Activated CD4-positive, alpha-beta memory T cell treated with anti-CD3 and anti-CD28 coated beads, Interleukin-2, amount 10 ng/mL, durations not matched to agents 7 days and 5 days (primary cell): ENCODE measurements at places on chromosomes 3 and 15. TPM values are rescaled to one million over a fixed set of nuclear protein-coding genes. Genes with fewer than 3 reads are reported as not detected.

The SERINC4 gene
- 0.15 TPM for total RNA-seq

- H3K4me1 ChIP-seq, result no peaks in the 10 kb centered on the region
- no peak overlapping the region for H3K27ac ChIP-seq
- H3K36me3 ChIP-seq, result peaks cover 2% of the 10 kb centered on the region
- H3K4me3 ChIP-seq, result no peak overlapping the region
- DNase-seq, result no peak
- H3K27me3 ChIP-seq, result no peaks in the 10 kb centered on the region
Observed at GRCh38 chr3:81638480-81638879, 123.0 kb downstream of the GBE1 start.

GRCh38 chr3:120428924-120429323, 21.9 kb downstream of the FSTL1 start:
- peaks cover 24% of the 10 kb centered on the region for H3K27me3 ChIP-seq
- H3K4me1 ChIP-seq, result no peaks in the 10 kb centered on the region
- no peak overlapping the region for H3K27ac ChIP-seq
- no peaks in the 10 kb centered on the region for H3K36me3 ChIP-seq
- no peak overlapping the region for H3K4me3 ChIP-seq

- DNase-seq, result no peak
- H3K36me3 ChIP-seq, result peaks cover 1% of the 10 kb centered on the region
- no peaks in the 10 kb centered on the region for H3K27me3 ChIP-seq
- no peak overlapping the region for H3K27ac ChIP-seq
Observed at GRCh38 chr3:43073116-43073835, 32.6 kb downstream of the POMGNT2 start.
